ENCODE measurements at places on chromosomes 6 and 20.

DNA sequence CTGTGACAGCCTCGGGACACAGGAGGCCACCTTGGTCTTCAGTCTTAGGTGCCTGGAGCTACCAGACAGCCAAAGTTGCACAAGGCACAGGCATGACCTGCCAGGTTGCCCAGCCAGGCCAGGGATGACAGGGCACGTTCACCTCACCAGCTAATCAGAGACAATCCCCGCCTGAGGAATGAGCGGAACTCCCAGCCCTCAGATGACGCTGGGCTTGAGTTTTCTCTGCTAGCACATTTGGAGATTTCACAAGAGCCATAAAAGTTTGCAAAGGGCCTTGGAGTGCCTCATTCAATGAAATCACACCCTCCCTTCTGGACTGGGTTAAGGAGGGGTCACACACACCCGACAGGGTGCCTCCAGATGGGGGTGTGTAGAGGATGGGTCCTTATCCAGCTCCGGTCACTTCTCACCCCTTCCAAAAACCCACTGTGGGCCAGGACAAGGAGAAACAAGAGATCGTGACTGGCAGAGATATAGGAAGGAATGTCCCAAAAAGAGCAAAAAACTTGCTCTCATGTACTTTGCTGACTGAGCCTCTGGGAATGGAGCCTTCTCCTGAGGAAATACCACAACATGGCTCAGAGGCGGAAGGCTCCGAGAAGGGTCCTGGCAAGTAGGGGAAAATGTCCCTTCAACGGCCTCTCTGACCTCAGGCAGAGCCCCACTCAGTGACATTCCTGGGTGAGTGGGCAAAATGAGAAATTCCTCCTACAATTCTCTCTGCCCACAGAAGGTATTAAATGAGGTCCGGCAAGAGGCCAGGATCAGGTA is 121.6 kb downstream of the ISM1 start:
- DNase-seq: no peak

DNA sequence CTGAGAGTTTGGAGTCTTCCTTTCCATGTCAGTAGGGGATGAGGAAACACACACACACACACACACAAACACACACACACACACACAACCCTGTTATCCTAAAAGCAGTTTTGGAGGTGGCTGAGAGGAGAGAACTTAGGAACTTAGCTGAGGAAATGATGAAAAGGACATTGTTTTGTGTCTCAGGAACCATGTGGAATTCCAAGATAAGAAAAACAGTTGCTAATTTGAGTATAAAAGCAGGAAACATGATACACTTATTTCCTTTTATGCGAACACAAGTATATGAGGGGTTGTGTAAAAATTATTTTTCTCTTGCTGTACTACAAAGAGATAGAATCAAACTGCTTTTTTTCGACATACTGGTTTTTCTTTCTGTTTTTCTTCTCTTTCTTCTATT is at the start of gene MYCT1:
MYCT1 (plus strand) TSS at position 264 of the 400 bp plus-strand sequence; CDS start at position 270, 6 bp downstream.
- DNase-seq: no peak

GRCh38 chr6:112639391-112639831 is 292.3 kb downstream of the RFPL4B start:
- no peak for DNase-seq

DNA sequence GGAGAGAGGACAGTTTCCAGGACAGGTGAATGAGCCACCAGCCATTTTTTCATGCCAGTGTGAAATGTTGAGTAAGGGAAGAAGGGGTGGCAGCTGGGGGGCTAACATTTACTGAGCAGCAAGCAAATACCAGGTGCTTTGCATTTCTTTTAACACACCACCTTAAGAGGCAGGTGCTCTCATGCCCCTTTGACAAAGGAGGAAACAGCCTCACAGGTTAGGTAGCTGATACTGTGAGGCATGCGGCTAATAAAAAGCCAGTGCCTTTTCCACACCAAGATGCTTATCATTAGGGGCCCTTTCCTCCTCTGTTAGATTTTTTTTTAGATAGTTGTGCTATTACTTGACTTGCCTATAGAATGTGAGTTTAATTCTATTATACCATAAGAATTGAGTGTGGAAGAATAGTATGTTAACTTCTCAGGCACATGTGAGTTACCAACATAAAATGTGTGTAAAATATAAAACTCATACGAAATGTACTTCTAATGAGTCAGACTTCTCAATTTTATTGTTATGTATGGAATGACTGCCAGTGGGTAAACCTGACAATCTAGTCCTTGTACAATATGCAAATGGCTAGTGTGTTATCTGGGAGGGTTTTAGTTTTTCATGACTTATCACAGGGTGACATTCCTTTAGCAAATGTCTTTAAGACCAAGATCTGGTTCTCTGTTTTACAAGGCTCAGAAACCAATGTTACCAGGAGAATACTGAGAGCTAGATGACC is 260.0 kb downstream of the TMEM242 start:
- DNase-seq: no peak

DNA sequence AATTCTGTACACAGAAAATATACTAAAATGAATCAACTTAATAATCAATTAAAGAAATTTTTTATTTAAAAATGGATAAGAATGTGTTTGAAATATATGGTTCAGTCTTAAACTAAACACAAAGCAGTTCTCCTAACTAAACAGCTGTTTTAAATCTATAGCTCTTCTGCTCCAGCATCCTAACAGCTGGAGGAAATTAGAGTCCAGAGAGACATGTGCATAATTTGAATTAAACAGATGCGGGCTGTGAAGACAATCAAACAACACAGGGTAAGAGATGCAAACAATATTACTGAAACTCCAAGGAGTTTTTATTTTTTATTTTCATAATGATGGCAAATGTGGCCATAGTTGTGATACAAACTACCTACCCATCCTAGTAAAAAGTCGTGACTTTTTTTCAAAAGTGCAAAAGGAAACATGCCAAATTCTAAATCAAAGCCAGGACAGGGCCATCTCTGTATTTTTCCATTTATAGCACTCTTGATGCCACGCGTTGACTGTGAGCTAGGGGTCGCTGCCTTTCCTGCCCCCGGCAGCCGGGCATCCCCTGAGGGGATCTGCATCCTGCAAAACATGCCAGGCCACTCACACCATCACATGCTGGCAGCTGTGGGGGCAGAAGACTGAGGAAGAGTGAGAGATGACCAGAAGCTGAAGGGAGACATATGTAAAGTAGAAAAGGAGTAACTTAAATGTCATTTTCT is 310.6 kb downstream of the PRKN start:
- no peak for DNase-seq

- DNase-seq: peak; percentile 12
Observed at GRCh38 chr6:13273931-13274706, 54.2 kb downstream of the TBC1D7 start.

DNA sequence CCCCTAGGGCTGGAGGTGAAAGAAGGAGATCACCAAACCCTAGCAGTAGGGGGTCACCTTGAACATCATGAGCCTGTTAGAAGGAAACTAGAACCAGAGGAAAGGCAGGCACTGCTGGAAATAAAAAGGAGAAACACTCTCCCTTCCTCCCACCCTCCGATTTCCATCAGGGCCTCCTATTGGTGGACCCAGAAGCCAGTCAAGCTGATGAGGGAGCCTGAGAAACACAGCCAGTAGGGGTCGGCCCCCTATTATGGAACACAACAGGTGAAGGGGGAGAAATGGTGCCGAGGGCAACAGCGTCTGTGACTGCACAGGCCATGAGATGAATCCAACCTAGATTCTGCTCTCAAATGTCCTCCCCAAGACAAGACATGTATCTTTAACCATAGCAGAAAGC is 156.1 kb upstream of the LRFN2 start:
- no peak for DNase-seq

DNA sequence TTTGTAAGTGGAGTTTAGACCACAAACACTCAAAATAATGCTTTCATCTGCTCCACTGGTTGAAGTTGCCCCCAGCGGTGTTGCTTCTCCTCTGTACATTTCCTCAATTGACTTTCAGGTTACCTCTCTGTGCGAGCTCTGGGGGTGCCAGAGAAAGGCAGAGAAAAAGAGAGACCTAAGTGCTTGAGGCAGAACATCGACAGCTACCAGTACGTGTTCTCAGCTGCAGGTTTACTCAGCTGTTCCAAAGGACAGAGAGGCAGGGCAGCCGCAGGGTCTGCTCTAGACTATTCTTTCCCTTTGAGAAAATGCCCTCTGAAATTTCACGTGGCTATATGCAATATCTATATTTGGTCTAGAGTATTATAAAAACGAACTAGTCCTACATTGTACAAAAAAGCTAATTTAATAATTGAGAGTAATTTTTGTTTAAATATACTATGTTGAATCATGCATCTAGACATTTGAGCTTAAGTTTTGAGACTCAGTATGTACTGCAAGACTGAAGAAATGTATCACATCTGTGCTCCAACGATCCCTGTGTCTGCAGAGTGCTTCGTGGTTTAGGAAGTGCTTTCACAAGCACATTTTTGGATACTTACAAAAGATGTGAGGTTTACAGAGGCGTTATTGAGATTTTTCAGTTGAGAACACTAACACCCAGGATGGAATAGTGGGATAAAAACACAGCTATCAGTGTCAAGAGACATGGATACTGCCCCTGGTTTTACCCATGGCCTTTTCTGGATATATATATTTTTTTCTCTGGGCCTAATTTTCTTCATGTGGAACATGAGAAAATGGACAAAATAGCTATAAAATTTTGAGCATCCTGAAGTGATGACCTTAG is 453.6 kb upstream of the FLRT3 start:
- DNase-seq: no peak

DNA sequence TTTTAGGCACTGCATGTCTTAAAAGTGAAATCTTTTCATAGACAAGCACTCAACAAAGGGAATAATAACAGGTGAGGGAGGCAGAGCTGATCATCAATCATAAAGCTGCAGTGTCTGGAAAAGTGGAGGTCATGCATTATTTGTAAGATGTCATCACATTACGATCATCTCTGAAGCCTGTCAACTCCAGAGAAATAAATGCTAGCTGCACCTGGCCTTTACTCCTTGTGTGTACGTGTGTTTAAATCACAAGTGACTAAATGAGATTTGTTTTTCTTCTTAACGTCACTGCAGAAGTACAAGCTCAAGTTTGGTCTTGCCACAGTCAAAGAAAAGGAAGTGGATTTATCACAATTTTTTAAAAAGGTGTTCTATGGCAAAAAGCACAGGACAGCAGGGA is 275.5 kb upstream of the SGK1 start:
- no peak for DNase-seq

GRCh38 chr6:51396583-51396982 is 577.9 kb downstream of the TFAP2B start:
- no peak for DNase-seq

- DNase-seq: no peak
Observed at GRCh38 chr20:62818592-62819493, 2.0 kb downstream of the COL9A3 start.

DNA sequence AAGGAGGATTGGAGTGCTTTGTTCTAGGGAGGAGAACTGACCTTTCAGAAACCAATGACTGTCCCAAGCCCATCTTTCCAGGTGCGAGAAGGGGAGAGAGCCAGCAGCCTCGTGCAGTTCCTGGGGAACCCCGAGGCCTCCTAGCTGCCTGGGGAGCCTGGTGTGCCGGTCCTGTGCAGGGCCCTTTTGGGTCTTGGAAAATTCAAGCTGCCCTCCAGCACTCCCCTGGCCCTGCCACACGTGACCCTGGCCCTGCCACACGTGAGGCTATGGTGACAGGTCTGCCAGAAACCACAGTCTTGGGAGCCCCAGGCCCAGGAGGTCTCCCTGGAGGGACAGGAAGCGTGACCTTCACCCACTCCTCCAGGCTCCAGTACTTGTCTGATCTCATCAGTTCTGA is 15.7 kb downstream of the IP6K3 start:
- no peak for DNase-seq

- DNase-seq: no peak
Observed at GRCh38 chr20:43942201-43942590, 27.5 kb downstream of the TOX2 start.

DNA sequence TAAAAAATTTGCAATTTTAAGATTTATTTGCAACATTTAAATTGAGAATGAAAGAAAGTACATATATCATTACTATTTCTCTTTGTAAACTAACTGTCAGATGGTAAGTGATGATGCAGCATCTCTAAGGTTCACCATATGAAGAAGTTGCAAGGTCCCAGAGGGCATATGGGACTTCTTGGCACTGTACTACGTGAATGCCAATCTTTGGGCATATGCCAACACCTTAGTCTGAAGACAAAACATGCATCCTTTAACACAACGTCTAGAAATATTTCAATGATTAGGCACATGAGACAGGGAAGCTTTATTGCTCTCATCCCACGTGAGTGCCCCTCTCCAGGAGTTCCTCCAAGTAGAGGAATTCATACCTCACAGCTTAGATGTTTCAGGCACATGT is 66.8 kb downstream of the CDK19 start:
- no peak for DNase-seq
